ENCODE measurements at places on chromosomes 11 and 22.

- no peak for DNase-seq
Observed at GRCh38 chr11:31997955-31998354, 92.9 kb upstream of the RCN1 start.

DNA sequence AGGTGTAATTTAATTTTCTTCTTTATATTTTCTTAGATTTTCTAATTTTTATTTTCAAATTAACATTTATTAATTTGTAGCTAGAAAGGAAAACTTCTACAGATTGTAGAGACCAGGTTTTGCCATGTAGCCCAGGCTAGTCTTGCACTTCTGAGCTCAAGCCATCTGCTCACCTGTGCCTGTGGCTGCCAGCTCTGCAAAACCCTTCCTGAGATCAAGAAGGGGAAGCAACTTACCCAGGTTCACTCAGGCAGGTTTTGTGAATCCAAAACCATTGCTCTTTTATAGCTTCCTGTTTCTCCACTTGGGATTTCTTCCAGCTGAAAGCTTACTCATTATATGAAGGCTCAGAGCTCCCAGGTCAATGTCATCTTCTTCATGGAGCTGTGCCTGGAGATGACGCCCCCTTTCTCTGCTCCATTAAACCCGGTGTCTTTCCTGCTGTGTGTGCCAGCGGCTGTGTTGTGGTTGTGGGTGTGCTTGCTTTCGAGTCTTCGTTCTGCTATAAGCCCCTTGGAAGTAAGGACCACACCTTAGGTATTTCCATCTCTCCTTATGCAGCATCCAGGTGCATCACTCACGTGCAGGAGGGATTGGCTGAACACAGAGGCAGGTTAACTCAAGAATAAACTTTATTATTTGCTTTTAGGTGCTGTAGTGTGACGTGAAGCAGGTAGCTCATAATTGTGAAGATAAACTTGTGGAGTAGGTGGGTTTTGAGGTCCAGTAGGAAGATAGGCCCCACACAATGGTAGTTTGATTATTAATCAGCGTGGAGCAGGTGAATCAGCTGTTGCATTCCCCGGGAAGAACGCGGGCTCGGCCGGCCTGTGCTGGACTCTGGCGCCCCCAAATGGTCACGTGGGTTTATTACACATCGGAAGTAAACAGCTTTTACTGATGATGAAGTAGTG lies 42.2 kb upstream of the INCENP start:
- peak; percentile 70 for DNase-seq

- DNase-seq, result no peak
Observed at GRCh38 chr22:26141831-26142230, 27.4 kb upstream of the SEZ6L start.

DNA sequence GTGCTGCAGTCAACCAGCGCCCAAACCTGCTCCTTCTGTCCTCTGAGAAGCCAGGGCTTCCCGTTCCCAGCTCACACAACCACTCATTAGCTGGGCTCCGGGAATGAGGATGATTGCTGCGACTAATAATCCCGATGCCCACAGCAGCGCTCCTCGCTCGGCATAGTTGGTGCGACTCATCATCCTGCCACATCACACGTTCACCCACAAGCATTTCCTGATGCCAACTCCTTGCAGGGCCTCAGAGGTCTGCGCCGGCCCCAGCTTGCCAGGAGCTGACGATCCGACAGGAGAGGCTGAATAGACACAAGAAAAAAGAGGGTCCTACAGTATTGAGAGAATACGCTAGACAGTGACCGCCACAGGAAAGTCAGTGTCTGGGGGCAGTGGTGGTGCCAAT lies 10.6 kb upstream of the CSNK1E start:
- DNase-seq, result no peak

DNA sequence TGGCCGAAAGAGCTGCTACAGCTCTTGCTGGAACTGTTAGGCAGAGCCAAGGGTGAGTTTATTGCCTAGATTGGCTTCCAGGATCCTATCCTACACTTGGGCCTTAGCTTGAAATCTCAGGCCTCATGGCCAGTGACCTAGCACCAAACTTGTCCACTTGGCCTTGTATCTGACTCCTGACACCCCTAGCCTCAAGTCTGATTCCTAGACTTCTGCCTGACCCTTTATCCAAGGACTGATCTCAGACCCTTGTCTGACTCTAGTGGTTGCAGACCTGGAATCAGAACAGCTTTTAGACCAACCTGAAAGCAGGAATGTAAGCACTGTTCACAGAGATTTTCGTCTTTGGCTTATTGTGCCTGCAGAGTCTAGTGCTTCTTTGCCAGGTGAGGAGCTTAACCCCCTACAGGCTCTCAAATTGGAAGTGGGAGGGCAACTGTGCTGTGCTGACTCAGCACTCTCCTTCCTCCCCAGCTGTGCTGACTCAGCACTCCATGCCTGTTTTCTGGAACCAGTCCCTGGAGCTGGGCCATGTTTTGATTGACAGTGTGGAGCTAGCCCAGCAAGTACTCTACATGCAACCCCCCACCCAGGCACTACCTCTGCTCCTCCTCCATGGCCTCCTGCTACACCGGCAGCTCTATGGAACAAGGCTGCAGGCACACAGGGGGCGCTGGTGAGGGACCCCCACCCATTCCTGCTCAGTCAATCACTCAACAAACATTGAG lies 35.1 kb downstream of the RRP8 start:
- DNase-seq, result no peak

DNA sequence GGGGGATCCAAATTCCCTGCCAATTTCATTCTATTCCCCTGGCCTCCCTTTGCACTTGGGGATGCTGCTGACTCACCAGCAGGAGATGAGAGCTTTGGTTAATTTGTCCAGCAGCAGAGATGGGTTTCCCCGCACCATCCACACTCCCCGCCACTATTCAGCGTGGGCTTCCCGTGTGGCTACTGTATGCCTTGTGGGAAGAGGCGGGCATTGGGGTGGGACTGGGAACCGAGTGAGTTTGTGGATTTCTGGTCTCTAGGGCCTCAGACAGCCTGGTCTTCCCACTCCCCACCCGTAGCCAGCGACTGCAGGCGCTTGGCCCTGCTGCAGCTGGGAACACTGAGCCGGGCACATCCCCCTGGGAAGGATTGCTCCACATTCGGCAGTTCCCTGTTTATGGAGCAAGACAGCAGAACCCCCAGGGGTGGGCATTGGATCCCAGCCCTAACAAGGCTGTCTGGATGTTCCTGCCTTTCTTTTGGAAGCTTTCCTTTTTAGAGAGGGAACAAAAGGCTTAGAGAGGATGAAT lies 23.4 kb downstream of the KIAA1671 start:
- no peak for DNase-seq

DNA sequence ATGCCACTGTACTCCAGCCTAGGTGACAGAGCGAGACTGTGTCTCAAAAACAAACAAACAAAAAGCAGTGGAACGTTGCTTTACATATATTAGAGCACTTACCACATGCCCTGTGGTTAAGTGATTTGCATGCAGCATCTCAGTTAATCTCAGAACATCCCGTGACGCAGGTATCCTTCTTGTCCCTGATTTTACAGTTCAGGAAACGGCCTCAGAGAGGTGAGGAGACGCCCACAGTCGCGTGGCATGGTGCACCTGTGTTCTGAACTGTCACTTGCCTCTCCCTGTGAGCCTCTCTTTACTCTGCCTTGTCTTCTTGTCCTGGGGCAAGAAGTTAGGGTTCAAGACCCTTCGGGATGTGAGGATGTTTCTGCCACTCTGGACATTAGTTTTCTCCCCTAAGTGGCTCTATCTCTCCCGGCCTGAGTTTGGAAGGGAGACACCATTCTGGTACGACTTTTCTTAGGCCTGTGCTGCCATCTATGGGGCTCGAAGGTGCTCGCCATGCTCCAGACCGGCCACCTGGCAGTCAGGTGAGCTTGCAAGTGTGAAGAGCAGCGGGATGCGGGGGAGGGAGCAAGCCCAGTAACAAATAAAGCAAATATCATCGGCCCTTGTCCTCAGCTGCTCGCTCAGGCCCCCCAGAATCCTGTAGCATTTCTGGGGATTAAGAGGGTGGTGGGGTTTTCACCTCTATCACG lies 25.6 kb downstream of the YWHAH start:
- peak; percentile 55 for DNase-seq

GRCh38 chr11:10731064-10731680 lies 19.9 kb upstream of the CTR9 start:
- no peak for DNase-seq

- no peak for DNase-seq
Observed at GRCh38 chr22:20568502-20569058, 61.2 kb downstream of the MED15 start.

DNA sequence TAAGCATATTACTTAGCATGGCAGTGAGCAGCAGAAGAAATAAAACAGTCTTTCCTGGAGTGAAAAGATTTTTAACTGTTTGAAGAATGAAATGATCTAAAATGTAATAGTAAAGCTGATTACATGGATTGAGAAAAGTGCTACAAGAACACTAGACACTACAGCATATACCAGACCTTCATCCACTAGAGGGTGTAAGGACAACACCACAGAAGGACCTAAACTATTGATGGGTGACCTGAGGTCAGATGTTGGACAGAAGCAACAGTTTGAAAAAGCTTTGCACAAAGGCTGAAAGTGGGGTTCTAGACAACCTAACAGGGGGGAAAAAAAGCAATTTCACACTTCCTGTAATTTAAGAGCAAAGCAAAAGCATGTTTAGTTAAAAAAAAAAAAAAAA lies 97.7 kb downstream of the RBFOX2 start:
- DNase-seq, result no peak

GRCh38 chr11:57668434-57668782 lies 494 bp downstream of the ZDHHC5 start:
- peak; percentile 29 for DNase-seq

GRCh38 chr22:25745341-25746011 lies 3.5 kb downstream of the MYO18B start:
- DNase-seq, result no peak

- no peak for DNase-seq
Observed at GRCh38 chr11:79221444-79222130, 219.2 kb downstream of the TENM4 start.

- no peak for DNase-seq
Observed at GRCh38 chr11:12599408-12600143, 74.6 kb upstream of the TEAD1 start.

DNA sequence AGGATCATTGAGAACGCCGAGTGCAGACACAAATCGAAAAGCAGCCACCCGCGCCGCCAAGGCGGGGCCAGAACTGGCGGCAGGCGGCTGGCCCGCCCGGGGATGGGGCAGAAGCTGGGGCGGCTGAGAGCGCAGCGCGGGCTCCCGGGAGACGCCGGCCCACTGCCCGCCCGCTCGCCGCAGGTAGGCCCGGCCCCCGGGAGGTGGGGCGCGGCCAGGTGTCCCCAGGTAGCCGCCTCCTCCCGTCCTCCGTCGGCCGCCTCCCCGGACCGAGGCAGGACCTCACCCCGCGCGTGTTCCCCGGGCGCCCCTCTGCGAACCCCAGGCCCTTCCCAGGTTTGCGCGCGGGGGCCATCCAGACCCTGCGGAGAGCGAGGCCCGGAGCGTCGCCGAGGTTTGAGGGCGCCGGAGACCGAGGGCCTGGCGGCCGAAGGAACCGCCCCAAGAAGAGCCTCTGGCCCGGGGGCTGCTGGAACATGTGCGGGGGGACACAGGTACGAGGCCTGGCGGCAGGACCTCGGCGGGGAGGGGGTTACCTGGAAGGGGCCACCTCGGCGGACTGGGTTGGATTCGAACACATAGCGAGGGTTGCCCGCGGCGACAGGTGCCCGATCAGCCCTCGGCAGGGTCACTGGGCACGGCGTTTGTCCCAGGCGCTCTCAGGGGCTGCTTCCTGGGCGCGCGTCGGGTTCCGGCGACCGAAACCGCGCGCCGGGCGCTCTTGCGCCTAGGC lies at the start of gene PRRG4:
Gene PRRG4, plus strand, starts transcription at position 248 of the 733 bp plus-strand sequence. CDS start 603 bp downstream, outside the sequence.
- DNase-seq, result no peak

- DNase-seq, result no peak
Observed at GRCh38 chr11:94507485-94507884, 4.8 kb upstream of the C11orf97 start.

GRCh38 chr11:129146191-129146590 lies 45.9 kb downstream of the ARHGAP32 start:
- no peak for DNase-seq

DNA sequence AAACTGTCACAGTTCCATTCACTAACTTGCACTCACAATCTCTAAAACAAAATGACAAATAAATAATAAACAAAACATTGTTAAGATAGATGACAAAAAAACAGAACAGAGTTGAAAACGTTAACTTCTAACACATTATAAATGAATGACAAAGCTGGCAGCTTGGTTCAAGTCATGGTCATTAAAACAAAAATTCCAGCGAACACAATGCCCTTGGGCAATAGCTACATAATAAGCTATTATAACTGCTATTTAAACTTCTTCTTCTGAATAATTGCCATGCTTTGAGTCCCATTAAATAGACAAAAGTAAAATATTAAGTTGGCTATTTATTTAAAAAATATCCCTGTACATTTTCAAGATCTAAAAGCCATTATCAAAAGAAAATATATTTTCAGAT lies 54.7 kb downstream of the PICALM start:
- DNase-seq, result no peak

- DNase-seq, result no peak
Observed at GRCh38 chr11:78419327-78419726, 1.7 kb upstream of the GAB2 start.

DNA sequence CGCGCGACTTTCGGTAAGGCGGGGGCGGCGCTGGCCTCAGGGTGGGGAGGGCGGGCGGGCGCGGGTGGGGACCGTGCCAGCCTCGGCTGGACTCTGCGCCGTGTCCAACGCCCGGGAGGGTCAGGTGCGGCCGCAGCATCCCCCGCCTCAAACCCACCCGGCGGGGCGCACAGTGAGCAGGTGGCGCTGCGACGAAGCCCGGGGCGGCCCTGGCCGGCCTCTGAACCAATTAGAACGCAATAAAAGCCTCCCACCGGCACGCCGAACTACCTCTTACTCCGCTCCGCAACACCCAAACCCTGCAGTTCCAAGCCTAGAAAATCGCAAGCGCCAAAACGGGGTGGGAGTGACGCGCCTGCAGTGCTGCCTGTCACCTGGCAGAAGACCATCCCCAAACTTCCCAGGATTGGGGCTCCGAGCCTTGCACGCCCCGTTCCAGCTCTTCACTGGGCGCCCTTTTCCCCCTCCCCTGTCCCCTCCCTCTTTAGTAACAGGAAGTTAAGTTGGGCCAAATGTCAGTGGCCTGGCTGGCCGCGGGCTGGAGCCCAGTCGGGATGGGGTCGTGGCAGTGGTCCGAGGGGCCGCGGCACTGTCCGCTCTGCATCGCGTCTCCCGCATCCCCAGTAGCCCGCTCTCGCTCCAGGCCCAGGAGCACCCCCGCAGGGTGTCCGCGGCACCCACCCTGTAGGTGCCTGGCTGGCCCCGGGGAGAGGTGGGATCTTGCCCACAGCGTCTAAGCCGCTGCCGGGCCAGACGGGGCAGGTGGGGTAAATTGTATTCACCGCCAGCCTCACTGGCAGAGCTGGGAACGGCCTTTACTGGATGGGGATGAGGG lies 541 bp downstream of the MICAL2 start:
- DNase-seq, result no peak
